Right ventricle myocardium inferior (tissue), 1 donor: ENCODE measurements at places on chromosomes 16 and 17. TPM values are rescaled to one million over a fixed set of nuclear protein-coding genes. Genes with fewer than 3 reads are reported as not detected.

SLC13A2 gene
- total RNA-seq, result not detected

CETP gene
- 0.32 TPM for total RNA-seq

CDH3 gene
- not detected for total RNA-seq

MYH13 gene
- total RNA-seq, result not detected

MFAP4 gene
- total RNA-seq, result 53.5 TPM

ZNF597 gene
- total RNA-seq, result 1.8 TPM
